CD4-positive, alpha-beta T cell treated with Interferon gamma for 1 hour (primary cell): ENCODE measurements at places on chromosomes 13 and 19.
A peak's percentile ranks its signal among the peaks of the same experiment; 100 is the strongest.

GRCh38 chr13:40439928-40440327 is 226.5 kb downstream of the FOXO1 start:
- no peak for DNase-seq

GRCh38 chr13:50222569-50223332 is 207.5 kb downstream of the KCNRG start:
- peak; percentile 73 for DNase-seq

DNA sequence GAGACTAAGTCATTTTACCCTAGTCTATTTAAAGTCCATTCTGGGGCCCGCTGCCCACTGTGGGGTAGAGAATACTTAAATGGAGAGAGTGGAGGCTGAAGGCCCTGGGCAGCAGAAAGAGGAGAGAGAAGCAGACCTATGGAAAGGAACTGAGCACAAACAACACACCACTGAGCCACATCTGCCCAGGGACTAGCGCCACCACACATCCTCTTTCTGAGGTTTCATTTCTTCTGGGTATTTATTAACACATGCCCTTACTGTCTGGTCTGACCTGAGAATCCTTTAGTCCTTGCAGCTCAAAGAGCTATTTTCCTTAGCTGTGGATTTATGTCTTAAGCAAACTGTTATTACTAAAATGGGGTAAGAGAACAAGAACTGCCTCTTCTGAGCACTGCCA is 154.0 kb downstream of the NALCN start:
- DNase-seq = no peak

- peak; percentile 86 for DNase-seq
These were observed 10.5 kb downstream of the PVR start for GRCh38 chr19:44653977-44654774.

DNA sequence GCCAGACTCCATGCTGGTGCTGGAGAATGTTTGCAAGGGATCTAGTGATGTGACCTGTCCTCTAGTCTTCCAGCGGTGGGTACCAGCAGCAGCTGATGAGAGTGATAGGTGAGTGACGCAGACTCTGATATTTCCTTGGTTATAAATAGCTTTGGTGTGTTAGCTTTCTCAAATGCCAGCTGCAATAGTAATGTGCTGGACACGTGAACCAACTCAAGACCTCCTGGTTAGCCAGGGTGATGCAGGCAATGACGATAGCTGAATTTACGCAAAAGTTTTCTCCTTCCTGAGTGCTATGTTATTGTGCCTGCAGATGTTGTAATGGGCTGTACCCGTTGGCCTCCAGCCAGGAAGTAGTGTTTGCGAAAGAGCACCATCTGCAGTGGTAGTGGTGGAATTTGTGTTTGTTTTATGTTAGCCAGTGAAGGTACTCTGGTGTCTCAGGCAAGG is 129.5 kb downstream of the CYSLTR2 start:
- peak; percentile 77 for DNase-seq
